ELR (cell line): ENCODE measurements at places on chromosomes 6 and 20.

DNA sequence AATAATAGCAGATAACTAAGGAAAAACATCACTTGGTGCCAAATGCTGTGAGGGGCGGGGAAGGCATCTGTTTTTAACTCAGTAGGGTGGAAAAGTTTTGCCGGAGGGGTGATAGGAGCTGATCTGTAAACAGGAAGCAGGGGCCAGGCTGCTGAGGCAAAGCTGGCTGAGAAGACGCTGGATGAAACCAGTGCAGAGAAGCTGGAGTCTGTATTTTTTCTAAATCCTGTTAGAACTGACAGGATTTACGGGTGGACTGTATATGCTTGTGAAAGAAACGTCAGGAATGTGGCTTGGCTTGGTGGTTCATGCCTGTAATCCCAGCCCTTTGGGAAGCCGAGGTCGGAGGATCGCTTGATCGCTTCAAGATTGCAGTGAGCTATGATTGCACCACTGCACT lies 5.6 kb downstream of the PCMTD2 start:
- DNase-seq: peak; percentile 58

DNA sequence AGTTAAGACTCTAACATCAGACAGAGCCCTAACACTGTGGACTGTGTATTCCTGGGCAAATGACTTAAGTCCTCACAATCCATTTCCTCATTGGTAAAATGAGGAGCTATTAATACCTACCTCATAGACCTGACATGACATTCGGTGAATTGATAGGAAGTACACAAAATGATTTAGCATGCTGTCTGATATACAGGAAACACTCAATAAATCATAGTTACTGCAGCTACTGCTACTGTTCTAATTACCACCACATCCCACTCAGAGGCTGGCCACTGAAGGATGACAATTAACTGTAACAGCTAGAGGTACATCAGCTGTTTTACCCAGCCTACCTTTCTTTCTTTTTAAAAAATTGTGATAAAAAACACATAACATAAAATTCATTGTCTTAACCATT lies 87.7 kb downstream of the PLCG1 start:
- no peak for DNase-seq

GRCh38 chr6:136031982-136032381 lies 180.5 kb downstream of the PDE7B start:
- DNase-seq: peak; percentile 58

- DNase-seq: no peak
Observed at GRCh38 chr6:136359851-136360250, 70.2 kb upstream of the BCLAF1 start.

DNA sequence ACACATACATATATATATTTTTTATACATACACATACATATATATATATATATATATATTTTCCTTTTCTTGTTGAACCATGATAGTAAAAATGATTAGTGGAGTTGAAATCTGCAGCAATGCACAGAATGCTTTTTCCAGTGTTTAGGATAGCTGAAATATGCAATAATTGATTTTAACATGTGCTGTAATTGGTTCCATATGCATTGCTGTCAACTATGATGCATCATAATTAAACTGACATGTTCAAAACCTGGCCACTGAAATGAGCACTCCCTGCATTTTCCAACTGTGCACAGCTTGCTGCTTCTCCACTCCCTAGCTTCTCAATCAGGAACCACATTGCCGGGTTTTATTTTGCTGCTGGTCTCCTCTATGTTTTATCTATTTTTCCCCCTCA lies 358.3 kb downstream of the PAX1 start:
- no peak for DNase-seq
